HFFc6 (cell line): ENCODE measurements at places on chromosomes 2 and 18. TPM values are rescaled to one million over a fixed set of nuclear protein-coding genes. Genes with fewer than 3 reads are reported as not detected.

MARCO gene
- total RNA-seq = not detected in 3 replicates

FBXO48 gene
- total RNA-seq = 0.39 and 0.68 TPM in 2 replicates

DNA sequence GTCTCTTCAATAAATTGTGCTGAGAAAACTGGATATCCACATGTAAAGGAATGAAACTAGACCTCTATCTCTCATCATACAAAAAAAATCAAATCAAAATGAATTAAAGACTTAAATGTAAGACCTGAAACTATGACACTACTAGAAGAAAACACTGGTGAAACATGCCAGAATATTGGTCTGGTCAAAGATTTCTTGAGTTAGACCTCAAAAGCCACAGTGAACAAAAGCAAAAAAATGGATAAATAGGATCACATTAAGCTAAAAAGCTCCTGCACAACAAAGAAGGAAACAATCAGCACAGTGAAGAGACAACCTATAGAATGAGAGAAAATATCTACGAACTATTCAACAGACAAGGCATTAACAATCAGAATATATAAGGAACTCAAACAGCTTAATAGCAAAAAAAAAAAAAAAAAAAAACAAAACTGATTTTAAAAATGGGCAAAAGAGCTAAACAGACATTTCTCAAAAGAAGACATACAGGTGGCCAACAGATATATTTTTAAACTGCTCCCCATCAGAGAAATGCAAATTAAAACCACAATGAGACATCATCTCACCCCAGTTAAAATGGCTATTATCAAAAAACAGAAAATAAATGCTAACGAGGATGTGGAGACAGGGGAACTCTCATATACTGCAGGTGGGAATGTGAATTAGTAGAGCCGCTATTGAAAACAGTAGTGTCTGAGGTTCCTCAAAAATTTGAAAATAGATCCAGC is 66.3 kb downstream of the NCKAP1 start:
- no peak for DNase-seq
- H3K27ac ChIP-seq = no peak overlapping the region
- no peaks in the 10 kb centered on the region for H3K27me3 ChIP-seq
- H3K4me3 ChIP-seq = no peak overlapping the region

GRCh38 chr2:218981390-218981880 is 3.5 kb downstream of the FEV start:
- no peak overlapping the region; the same call in 1 of the 2 replicates for H3K4me3 ChIP-seq
- no peak for DNase-seq
- H3K27ac ChIP-seq = no peak overlapping the region
- H3K36me3 ChIP-seq = no peaks in the 10 kb centered on the region
- H3K4me1 ChIP-seq = peaks cover 6% of the 10 kb centered on the region

DNA sequence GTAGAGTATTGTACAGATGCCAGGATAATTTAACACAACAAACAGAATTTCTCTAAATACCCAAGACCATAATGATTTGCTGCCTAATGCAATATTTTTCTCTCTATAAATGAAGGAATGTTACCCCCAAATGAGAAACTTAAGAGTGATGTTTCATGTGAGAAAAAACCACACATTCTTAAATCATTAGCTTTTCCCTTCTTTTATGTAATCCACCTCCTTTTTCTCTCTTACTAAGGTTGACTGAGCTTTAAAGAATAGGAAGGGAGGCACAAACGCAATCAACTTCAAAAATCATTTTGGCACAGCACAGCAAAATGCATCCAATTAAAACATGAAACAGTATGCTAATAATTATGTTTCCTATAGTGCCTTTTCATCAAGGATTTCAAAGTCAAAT is 698.1 kb upstream of the CDH2 start:
- peaks cover 28% of the 10 kb centered on the region for H3K4me1 ChIP-seq
- peak overlapping the region; percentile 25; the same call in 1 of the 2 replicates for H3K4me3 ChIP-seq
- no peak overlapping the region for H3K27ac ChIP-seq
- H3K27me3 ChIP-seq = no peaks in the 10 kb centered on the region
- H3K36me3 ChIP-seq = peaks cover 6% of the 10 kb centered on the region; the same call in 1 of the 2 replicates

- H3K4me3 ChIP-seq = no peak overlapping the region
- H3K36me3 ChIP-seq = no peaks in the 10 kb centered on the region
- H3K4me1 ChIP-seq = no peaks in the 10 kb centered on the region
These were observed 172.0 kb downstream of the SLC4A10 start for GRCh38 chr2:161796192-161796591.

GRCh38 chr2:216606551-216607276 is 26.5 kb upstream of the IGFBP2 start:
- H3K4me3 ChIP-seq = no peak overlapping the region
- DNase-seq = no peak
- no peak overlapping the region for H3K27ac ChIP-seq

DNA sequence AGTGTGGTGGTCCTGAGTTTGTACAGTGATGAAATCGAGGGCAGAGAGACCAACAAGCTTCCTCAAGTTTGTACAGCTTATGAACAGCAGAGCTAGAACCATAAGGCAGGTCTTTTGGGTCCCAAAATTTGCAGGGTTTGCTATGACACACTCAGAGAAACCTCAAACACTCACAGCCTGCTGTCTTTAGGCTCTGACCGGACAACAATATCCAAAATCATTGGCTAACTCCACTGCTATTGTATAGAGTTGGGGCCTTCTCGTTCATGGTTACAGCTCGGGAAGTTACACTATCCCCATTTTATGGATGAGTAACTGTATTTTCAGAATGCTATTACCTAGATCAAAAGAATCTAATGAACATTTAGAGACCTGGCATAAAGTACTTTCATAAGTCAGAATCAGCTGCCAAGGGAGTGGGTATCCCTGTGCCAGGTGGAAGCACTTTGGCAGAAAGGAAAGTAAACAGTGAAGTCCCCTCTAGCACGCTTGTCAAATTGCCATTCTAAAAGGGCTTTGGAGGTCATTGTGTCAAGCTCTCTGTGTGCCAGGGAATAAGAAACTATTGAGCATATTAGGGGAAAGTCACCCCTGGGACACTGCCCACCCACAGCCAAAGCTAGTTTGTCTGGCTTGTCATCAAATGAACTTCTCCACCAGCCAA is 331.8 kb downstream of the ALK start:
- H3K4me1 ChIP-seq = 0 out of 2 replicates have a peak, but pooled peaks cover 8% of the 10 kb centered on the region
- DNase-seq = no peak
- no peak overlapping the region for H3K27ac ChIP-seq
- H3K27me3 ChIP-seq = peaks cover 5% of the 10 kb centered on the region
